HuH-7 (cell line): ENCODE measurements at places on chromosomes 2 and 18.
A peak's percentile ranks its signal among the peaks of the same experiment; 100 is the strongest.

DNA sequence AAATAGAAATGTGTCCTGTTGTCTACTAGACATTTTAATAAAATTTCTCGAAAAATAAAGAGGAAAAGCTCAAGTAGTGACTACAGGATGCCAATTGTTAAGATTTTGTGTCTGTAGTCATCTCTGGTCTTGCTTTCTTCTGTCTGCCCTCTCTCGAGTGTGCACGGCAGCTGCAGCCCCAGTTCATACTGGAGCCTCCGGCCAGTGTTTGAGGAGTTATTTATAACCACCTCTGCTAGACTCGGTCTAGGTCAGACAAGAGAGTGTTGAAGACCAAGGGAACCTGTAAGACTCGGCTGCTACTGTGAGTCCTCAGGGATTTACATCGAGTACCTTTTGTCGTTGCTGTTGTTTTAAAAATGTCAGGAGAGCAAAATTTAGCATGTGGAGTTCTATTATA lies 810.1 kb upstream of the POU3F3 start:
- DNase-seq, result no peak

- no peak for DNase-seq
Observed at GRCh38 chr18:74926051-74926450, 282.9 kb downstream of the PTGR3 start.

DNA sequence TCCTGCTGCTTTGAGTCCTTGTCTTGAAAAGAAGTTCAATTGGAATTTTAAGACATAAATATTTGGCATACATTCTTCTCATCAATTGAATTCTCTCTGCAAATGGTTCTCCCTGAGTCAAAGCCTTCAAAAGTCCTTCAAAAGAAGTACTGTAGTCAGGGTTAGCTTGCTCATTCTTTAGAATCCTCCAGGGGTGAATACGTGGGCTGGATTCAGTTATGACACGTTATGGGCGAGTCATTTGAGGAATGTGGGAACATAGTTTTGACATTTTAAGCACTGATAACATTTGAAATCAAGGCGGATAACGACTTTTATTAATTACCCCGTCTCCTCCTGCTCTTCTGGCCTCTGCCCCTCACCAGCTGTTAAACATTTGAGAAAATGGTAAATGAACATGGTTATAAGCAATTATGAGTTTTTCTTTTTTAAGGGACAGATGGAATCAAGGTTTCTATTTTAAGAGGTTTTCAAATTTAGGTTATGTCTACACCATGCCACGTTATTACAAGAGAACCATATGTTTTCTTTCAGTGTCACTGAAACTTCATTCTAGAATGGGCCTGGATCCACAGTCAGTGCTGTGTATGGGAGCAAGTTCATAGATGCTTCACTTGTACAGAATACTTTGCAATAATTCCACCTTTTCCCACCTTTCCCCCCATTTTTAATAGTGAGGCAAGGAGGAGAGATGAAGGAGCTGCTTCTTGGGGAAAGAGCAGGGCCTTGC lies 273.1 kb downstream of the TSN start:
- DNase-seq, result no peak

DNA sequence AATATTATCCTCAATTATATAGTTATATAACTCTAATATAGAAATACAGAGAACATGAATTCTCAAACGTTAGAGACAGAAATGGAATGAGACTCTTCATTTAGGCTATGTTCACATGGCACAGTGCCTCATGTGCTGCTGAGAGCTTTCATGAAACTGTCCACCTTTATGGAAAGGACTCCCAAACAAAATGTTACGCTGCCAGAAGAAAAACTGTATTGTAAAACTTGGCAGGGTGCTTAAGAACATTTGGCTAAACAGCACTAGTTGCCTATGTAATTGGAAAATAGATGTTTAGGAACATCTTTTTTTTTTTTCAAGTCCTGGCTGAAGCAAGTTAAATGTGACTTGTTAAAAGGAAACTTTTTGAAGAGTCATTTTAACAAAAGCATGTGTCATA lies 396.0 kb downstream of the ERBB4 start:
- DNase-seq, result no peak

DNA sequence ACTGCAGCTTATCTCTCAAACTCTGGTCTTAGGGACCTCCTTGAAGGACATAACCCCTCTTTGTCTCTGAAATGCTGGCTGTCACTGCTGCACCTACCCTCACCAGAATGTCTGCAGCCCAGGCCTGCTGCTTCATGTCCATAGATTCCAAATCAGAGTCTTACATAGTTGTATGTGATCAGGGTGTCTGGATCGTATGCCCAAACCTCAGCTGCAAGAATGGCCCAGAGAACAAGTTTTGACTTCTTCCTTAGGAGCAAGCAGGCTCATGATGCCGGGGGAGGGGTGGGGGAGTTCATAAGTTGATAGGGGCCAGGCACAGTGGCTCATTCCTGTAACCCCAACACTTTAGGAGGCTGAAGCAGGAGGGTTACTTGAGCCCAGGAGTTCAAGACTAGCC lies 55.8 kb upstream of the RMDN2 start:
- no peak for DNase-seq

GRCh38 chr2:121254748-121255147 lies 30.3 kb downstream of the TFCP2L1 start:
- no peak for DNase-seq

- DNase-seq, result no peak
Observed at GRCh38 chr2:12008425-12009061, 262.1 kb downstream of the LPIN1 start.

- DNase-seq, result no peak
Observed at GRCh38 chr2:82797469-82797868, 1661.6 kb downstream of the SUCLG1 start.

- DNase-seq, result no peak
Observed at GRCh38 chr2:7191932-7192331, 274.7 kb downstream of the RNF144A start.

- DNase-seq, result no peak
Observed at GRCh38 chr18:38572554-38573111, 1007.0 kb upstream of the CELF4 start.

- DNase-seq, result no peak
Observed at GRCh38 chr18:4293337-4293736, 161.8 kb downstream of the DLGAP1 start.

DNA sequence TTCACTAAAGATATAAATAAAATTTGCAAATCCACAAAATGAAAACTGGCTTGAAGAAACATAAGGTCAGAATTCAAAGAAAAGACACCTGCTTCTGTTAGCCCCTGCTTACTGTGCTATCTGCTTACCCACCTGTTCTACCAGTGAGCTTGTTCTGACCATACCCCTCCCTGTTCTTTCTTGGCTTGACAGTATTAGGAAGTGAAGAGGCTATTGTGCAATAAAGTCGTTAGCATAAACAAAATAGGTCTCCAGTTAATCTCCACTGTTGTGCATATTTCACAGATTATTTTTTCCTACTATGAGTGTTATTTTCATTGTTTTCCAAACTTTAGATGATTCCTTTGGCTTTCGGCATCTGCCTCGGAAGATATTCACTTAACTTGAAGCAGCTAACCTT lies 322.1 kb downstream of the CCDC85A start:
- DNase-seq, result no peak

DNA sequence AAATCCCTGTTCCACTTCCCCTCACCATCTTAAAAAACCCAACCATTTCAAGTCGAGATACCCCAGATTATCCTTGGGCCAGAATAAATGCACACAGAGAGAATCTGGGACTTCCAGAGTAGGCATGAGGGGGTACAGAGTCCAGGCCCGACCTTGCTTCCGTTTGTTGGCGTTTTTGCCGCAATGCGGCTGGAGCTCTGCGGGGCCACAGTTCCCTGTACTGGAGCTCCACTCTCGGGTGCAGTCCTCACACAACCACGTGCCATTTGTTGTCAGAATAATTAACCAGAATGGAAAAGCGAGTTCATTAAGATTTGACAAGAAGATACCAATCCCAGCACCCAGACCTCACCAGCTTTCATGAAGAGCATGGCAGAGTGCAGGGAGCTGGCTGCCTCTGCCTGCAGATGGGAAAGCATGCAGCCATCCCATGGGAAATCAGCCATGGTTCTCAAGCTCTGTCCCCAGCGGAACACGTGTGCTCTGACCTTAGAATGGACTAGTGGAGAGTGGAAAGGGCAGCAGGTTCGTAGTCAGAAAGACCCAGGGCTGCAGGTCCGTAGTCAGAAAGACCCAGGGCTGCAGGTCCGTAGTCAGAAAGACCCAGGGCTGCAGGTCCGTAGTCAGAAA lies 472.8 kb downstream of the EIPR1 start:
- DNase-seq, result no peak

- DNase-seq, result no peak
Observed at GRCh38 chr18:46160050-46160798, 56.0 kb downstream of the HAUS1 start.

DNA sequence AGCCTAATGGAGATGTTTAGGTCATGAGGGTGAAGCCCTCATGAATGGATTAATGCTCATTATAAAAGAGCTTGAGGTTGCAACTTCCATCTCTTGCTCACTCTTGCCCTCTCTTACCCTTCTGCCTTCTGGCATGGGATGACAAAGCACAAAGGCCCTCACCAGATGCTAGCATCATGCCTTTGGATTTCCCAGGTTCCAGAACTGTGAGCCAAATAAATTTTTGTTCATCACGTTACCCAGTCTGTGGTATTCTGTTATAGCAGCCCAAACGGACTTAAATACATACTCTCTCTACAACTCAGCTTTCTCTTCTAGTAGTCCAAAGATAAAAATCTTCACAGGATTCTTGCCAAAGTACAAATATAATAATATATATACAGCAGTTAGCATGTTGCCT lies 75.8 kb downstream of the LNPK start:
- no peak for DNase-seq

- DNase-seq, result peak; percentile 59
Observed at GRCh38 chr2:173048897-173049661, 26.6 kb upstream of the MAP3K20 start.

DNA sequence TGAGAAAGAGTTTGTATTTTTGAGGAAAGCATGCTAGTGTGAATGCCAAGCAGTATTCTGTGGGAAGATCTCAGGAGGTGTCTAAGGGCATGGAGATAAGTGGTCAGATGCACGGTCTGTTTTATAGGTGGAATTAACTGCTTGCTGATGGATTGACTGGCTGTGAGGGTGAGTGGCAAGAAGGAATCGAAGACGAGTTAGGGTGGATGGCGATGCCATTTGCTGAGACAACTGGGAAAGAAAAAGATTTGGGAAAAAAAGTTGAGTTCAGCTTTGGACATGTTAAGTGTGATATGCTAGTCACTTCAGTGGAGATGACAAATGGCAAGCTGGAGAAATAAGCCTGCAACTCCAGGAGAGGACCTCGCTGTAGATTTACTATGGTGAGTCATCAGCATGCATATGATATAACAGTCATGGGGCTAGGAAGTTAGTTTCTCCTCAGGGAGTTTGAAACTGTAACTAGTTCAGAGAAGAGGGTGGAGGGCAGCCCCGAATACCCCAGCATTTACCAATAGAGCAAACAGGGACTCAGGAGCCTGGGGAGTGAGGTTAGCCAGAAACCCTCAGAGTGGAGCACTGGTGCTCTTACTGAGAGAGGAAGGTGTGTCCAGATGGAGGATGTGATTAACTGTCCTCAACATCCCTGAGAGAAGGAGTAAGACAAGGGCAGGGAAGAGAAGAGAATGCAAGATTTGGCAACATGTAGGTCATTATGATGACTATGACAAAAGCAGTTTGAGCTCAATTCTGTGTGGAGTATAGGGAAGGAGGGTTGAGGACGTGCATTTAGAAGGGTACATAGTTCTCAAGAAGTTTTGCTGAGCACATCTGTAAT lies 2.0 kb upstream of the HK2 start:
- no peak for DNase-seq

- DNase-seq, result no peak
Observed at GRCh38 chr2:231244382-231245248, 46.2 kb downstream of the ARMC9 start.

DNA sequence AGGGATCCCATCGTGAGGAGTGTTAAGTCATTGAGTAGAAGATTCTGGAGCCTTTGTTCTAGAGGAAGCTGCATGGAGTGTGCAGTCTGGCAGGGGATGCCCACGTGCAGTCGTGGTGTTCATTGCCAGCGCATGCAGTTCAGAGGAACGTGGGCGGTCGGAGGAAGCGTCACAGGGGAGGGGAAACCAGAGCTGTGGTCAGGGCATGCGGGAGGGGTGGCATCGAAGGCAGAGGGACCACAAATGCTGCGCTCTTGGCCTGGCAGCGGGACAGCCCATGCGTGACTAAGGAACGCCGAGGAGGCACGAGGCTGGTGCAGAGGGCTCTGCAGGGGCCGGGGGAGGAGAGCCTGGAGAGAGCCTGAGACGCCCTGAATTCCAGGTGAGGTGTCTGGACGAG lies 141.1 kb downstream of the KLHL29 start:
- no peak for DNase-seq

GRCh38 chr2:154692927-154693326 lies 5.6 kb upstream of the KCNJ3 start:
- DNase-seq, result no peak

DNA sequence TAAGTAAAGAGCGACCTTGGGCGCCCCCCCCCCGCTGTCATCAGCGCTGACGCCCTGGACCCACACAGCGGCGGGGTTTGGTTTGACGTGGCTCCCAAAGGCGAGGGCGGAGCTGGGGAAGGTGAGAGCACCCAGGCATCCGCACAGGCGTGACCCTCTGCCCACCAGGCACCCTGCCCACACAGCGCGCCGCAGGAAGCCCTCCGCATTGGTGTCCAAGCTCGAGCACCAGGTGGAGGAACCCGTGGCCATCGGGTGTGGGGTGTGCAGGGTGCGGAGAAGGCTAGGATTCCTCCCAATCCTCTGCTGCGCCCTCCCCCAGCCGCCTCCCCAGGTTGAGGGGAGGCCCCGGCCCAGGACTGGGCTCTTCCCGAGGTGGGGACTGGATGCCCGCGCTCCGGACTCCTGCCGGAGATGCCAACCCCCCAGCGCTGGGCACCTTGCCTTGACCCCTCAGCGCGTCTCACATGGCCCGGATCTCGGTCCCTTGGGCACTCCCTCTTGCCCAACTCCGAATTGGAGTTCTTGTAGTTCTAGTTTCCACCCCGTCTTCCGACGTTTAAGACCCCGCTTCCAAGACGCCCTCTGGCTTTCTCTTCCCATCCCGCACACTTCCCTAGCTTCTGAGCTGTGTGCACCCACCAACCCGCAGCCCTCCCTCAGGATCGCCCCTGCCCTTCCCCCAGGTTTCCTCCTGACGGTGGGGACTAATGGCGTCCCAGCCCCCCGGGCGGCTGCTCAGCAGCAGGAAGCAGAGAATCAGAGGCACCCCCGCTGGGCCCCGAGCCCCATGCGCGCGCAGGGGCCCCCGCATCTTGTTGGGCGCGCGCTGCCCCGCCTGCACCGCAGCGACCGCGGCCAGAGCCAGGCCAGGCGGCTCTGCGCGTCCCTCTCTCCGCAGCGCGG lies 25.9 kb upstream of the RESP18 start:
- DNase-seq, result no peak

DNA sequence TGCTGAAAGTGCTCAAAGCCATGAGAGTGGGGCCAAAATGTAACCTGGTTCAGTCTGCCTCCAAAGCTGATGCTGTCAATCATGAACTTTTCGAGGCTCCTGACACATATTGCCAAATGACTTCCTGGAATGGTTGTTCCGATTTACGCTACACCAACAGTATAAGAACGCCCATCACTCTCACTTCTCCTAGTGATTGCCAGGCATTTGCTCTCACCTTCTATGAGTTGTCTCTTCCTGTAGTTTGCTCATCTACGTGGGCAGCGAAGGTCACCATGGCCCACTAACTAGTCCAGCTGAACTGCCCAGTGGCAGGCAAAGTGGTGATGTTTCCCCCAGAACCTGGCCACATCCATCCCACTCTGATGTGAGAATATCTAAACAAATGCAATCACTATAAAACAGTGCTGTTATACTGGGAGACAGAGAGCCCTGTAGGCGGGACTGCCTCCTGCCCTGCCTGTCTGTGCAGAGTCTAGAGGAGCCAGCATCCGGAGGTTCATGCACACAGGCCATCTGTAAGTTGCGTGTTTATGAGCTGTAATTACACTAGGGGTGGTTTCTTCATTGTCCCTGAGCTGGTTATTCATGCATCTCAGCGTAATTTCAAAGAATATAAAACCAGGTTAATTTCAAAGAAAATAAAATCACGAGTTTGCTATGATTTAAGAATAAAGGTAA lies 8.8 kb upstream of the CABLES1 start:
- no peak for DNase-seq
